NCI-H2081 (cell line): ENCODE measurements at places on chromosomes 7 and 10.

DNA sequence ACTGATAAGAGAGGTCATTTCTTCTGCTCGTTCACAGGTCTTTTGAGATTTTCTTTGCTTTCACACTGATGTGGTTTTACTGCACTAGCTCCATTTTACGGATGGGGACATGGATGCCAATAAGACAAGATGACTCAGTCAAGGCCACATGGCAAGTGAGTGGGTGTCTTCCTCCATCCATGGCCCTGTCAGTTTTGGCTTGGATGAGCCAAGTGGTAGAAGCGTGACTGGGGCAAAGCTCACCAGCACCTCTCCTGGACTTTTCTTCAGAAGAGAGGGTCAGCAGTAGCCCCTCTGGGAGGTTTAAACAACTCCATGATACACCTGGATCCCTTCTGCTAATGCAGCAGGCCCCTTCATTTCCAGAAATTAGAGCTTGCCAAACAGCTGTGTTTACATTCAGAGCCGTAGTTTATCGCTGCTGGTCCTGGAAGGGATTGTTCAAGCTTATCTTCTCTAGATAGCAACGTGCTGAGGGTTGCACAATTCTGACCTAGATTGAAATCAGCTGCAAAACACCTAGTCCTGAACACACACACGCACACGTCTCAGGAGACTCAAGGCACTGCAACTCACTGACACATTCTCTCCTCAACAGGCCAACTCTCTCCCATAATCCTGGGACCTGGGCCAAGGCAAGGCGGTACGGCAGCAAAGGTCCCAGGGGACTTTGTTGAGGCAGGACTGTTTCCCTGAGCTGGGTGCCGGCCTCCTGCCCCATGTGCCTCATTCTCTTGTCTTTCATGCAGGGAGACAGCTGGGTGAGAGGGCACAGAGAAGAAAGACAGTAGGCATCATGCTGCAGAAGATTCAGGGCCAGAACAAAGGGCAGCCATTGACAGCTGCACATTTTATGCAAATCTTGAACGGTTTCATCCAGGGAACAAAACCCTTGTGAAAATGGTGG lies 14.2 kb upstream of the PDCD4 start:
- peak; percentile 43 for DNase-seq

DNA sequence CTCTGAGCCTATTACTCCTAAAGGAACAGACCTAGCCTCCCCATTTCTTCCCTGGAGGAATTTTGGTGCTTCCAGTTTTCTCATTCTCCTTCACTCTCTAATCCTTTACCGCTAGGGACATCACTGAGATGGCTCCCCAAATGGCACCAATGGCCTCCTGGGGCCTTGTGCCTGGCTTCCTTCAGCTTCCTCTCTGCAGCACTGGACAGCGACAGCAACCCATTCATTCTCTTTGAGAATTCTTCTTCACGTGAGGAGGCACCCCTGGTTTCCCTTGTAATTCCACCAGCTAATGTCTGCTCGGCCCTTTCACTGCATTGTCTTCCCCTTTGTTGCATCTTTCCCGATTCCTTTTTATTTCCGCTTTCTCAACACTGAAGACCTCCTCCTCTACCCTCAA lies 24.6 kb upstream of the KDM7A start:
- DNase-seq = no peak

DNA sequence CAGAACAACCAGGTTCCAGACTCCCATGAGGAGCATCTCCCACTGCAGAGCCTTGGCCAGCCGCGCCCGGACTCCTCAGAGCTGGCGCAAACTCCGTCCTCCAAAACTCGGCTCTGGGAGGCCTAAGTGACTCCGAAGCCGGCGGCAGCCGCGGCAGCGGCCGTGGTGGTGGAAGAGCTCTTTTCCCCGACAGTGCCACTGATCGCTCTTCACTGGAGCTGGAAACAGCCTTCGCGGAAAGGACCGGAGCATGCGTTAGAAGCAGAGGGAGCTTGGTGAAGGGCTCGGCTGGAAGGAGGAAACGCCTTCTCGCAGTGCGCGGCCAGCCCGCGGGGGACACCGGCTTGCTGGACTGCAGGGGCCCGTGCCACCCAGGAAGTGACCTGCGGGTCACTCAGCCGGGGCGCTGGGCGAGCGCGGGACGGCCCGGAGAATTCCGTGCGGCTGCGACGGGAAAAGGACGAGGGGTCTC lies 5.0 kb upstream of the HOXA13 start:
- DNase-seq = no peak

GRCh38 chr7:135275971-135276580 lies 42.4 kb downstream of the STRA8 start:
- DNase-seq = no peak

GRCh38 chr10:69061305-69062161 lies 26.4 kb upstream of the SRGN start:
- no peak for DNase-seq
